Glutamatergic neuron (in vitro differentiated cells): ENCODE measurements at places on chromosomes 13 and 19. TPM values are rescaled to one million over a fixed set of nuclear protein-coding genes. Genes with fewer than 3 reads are reported as not detected.

DNA sequence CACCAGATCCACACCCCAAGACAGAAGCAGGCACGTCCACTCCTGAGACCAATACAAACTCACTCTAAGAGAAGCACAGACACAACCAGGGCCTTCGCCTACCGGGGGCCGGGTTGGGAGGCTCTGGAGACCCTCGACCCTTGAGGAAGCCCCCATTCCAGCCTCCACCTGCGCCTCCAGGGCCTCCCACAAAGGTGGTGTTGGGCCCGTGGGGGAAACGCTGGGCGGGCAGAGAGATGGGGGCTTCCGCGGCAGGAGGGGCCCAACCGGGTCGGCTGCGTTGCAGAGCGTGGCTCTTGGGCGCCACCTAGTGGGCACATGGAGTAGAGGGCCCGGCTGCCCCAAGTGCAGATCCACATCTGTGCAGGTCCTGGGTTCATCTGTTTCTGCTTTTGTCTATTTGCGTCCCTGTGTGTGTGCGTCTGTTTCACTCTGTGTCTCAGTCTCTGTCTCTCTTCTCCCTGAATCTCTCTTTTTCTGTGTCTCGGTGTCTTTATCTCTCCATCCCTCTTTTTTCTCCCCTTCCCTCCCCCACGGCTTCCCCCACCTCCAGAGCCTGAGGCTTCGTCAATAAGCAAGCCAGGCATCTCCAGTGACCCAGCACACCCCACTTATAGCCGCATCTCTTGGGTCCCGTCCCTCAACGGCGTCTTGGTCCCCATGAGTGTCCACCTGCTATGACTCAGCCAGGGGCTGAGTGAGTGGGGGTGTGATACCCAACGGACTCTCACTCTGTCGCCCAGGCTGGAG lies 10.5 kb upstream of the TINCR start:
- H3K4me3 ChIP-seq: peak overlapping the region; percentile 17
- H3K27ac ChIP-seq: peak overlapping the region; percentile 78
- H3K4me1 ChIP-seq: peaks cover 6% of the 10 kb centered on the region

GRCh38 chr13:80955501-80955900 lies 614.6 kb upstream of the SPRY2 start:
- H3K36me3 ChIP-seq: no peaks in the 10 kb centered on the region
- H3K4me1 ChIP-seq: peaks cover 1% of the 10 kb centered on the region
- H3K27me3 ChIP-seq: no peaks in the 10 kb centered on the region
- DNase-seq: no peak

DNA sequence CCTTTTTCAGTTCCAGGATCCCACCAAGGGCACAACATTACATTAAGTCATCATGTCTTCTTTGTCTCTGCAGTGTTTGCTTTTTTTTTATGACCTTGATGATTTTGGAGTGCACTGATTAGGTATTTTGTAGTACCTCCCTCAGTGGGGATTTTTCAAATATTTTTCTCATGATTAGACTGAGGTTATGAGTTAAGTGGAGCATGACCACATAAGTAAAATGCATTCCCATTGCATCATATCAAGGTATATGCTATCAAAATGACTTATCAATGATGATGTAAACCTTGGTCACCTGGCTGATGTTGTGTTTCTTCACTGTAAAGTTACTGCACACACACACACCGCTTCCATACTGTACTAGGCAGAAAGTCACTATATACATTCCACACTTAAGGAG lies 96.7 kb upstream of the TRPC4 start:
- no peak overlapping the region for H3K27ac ChIP-seq
- no peak overlapping the region for H3K4me3 ChIP-seq
- no peaks in the 10 kb centered on the region for H3K27me3 ChIP-seq

DNA sequence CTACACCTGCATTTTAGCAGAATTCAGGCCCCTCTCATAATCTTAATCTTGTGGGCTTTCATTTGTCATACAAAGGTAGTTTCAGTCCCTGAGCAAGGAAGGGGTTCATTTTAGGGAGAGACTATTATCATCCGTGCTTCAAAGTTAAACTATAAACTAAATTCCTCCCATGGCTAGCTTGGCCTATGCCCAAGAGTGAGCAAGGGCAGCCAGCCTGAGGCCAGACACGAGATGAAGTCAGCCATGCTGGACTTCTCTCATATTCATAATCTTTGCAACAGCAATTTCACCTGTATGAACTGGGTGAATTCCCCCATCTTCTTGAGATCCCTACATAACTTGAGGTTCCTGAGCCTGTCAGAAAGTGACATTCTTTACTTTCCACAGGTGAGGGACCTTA lies 13.0 kb downstream of the ERICH4 start:
- no peaks in the 10 kb centered on the region for H3K4me1 ChIP-seq
- H3K36me3 ChIP-seq: no peaks in the 10 kb centered on the region
- no peak overlapping the region for H3K27ac ChIP-seq
- no peak overlapping the region for H3K4me3 ChIP-seq

DNA sequence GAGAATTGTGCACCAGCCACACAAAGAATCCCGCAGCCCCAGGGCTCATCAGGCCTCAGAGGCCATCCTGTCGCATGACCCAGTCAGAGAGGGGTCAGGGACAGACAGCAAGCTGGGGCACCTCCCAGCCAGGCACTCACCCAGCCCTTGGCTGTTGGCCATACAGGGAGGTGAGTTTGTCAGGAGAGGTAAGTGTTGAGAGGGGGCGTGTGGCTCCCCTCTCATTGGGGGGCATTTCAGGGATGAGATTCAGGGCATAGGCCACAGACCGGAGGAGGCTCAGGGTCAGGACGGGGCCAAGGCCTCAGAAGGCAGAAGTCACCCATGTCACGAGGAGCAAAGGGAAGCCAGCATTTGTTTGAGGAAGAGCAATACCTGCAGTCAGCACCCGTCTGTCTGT lies 37.1 kb downstream of the MYO9B start:
- no peak overlapping the region for H3K27ac ChIP-seq
- no peak for DNase-seq
- peaks cover 14% of the 10 kb centered on the region for H3K36me3 ChIP-seq
- H3K4me1 ChIP-seq: peaks cover 24% of the 10 kb centered on the region
- peak overlapping the region; percentile 25 for H3K4me3 ChIP-seq

- no peaks in the 10 kb centered on the region for H3K36me3 ChIP-seq
- H3K27ac ChIP-seq: peak overlapping the region; percentile 33
- peaks cover 55% of the 10 kb centered on the region for H3K4me1 ChIP-seq
- peak; percentile 94 for DNase-seq
- peak overlapping the region; percentile 91 for H3K4me3 ChIP-seq
Measured at GRCh38 chr19:40806423-40807146, 7.6 kb downstream of the EGLN2 start.

DNA sequence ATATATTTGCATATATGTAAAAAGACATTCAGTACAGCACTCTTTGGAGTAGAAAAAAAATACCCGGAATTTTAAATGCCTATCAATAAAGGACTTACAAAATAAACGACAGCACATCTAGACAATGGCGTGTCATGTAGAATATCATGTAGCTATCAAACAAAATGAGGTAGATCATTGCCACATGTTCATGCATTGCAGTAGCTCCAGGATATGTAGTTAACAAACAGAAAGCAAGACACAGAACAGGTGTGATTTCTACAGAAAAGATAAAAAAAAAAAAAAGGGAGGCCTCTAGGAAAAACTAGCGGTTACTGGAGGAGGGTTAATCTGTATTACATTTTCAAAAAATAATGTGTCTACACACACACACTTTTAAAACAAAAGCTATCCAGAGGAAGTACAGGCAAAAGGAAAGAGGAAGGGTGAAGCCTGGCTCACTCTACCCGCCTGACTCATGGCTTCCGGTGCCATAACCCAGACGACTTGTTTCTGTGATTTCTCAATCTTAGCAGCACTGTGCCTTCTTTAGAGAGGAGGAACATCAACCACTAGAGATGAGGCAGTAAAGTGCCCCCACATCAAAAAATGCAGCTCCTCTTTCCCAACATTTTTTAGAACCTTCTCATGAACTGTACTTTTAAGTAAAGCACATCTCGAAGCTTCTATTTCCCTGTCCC lies 6.9 kb downstream of the KCTD12 start:
- H3K4me3 ChIP-seq: no peak overlapping the region
- no peak for DNase-seq
- H3K36me3 ChIP-seq: no peaks in the 10 kb centered on the region

GRCh38 chr13:74920920-74921319 lies 561.0 kb downstream of the TBC1D4 start:
- no peak overlapping the region for H3K27ac ChIP-seq
- H3K4me3 ChIP-seq: no peak overlapping the region
- no peak for DNase-seq
- no peaks in the 10 kb centered on the region for H3K27me3 ChIP-seq

DNA sequence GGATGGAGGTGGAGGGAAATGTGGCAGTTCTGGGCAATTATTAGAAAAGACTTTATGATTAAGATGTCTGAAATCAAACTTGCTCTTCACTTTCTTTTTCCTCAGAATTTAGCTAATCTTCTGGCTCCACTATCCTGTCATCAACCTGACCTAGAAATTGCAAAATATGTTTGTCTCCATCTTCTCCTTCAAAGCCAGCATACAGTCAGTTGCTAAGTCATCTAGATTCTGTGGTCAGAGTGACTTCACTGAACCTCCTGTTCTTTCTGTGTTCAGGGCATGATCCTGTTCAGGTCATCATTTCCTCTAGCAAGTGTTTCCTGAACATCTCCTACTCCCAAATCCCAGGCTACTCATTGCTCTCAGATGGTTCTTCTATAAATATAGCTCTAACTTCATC lies 10.8 kb upstream of the CCNA1 start:
- no peak overlapping the region for H3K4me3 ChIP-seq
- DNase-seq: no peak
- H3K27ac ChIP-seq: no peak overlapping the region
- peaks cover 5% of the 10 kb centered on the region for H3K36me3 ChIP-seq
- peaks cover 10% of the 10 kb centered on the region for H3K4me1 ChIP-seq
- H3K27me3 ChIP-seq: no peaks in the 10 kb centered on the region

- H3K27ac ChIP-seq: no peak overlapping the region
- DNase-seq: no peak
- no peak overlapping the region for H3K4me3 ChIP-seq
- no peaks in the 10 kb centered on the region for H3K36me3 ChIP-seq
- H3K27me3 ChIP-seq: peaks cover 2% of the 10 kb centered on the region
Measured at GRCh38 chr13:22596171-22596863, 584.5 kb upstream of the SGCG start.

DNA sequence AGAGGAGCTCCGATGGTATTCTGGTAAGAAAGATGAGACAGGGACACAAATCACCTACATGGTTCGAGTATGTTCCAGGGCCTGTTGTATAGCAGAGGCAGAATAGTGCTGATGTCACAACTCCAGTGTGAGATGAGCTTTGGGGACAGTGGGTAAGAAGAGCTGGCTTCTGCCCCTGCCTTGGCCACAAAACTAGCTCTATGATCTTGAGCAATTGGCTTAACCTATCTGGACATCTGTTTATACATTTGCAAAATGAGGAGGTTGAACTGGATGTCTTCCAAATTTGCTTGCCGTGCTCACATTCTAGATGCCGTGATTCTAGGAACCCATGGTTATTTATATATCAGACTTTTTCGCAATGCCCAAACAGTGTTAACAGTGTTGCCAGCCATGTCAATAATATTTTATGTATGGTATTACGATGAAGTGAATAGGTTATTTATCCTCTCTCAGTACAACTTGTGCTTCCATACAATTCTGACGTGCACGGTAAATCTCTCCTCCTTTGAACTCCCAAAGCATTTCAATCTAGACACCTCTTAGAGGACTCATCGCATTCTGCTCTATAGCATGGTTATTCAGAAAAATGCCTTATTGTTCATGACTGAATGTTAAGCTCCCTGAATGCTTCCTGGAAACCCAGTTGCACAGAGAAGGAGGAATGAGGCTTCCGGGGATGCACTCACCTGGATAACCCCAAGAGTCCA lies 316.0 kb downstream of the FOXO1 start:
- H3K4me3 ChIP-seq: no peak overlapping the region
- no peak for DNase-seq
- H3K4me1 ChIP-seq: peaks cover 1% of the 10 kb centered on the region
- H3K36me3 ChIP-seq: peaks cover under 1% of the 10 kb centered on the region
- H3K27me3 ChIP-seq: peaks cover 5% of the 10 kb centered on the region
- no peak overlapping the region for H3K27ac ChIP-seq

DNA sequence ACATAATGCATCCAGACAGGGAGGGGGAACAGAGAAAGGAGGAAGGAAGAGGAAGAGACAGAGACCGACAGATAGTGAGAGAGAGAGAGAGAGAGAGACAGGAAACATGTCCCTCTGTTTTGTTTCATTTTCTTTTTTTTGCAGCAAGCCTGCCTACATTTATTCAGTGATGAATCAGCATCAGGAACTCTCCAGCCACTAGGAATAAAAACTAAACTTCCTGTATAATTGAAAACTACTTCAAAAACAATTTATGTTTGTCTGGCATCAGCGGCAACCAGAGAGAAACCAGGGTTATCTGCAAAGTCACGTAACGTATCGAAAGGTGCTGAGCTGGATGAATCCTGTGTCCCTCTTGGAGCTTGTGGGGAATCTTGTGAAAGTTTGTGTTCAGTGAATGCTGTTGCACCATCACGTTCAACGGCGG lies 148.6 kb upstream of the SOX21 start:
- H3K4me1 ChIP-seq: peaks cover 3% of the 10 kb centered on the region
- no peaks in the 10 kb centered on the region for H3K36me3 ChIP-seq
- no peak for DNase-seq
- H3K27me3 ChIP-seq: no peaks in the 10 kb centered on the region
- H3K27ac ChIP-seq: no peak overlapping the region

DNA sequence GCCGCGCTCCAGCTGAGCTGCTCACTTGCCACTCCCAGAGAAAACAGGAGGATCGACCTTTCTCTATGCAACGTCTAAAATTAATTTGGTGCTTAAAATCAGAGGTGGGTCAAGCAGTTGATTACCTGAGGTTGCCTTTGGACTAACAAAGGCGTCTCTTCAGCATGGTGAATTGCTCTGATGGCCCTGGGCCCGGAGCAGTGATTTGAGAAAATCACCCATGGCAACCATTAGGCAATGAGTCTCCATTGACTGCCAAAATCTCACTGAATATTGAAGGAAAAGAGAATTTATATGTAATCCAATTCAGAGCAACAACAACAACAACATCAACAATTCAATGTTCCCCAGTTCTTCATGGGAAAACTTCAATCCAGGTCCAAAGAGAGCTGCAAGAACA lies 61.8 kb downstream of the IRS2 start:
- H3K4me1 ChIP-seq: peaks cover 64% of the 10 kb centered on the region
- no peak overlapping the region for H3K27ac ChIP-seq
- H3K36me3 ChIP-seq: no peaks in the 10 kb centered on the region

- peaks cover 4% of the 10 kb centered on the region for H3K27me3 ChIP-seq
- H3K36me3 ChIP-seq: no peaks in the 10 kb centered on the region
- DNase-seq: no peak
- H3K27ac ChIP-seq: no peak overlapping the region
Measured at GRCh38 chr13:113884821-113885220, 20.9 kb upstream of the GAS6 start.

DNA sequence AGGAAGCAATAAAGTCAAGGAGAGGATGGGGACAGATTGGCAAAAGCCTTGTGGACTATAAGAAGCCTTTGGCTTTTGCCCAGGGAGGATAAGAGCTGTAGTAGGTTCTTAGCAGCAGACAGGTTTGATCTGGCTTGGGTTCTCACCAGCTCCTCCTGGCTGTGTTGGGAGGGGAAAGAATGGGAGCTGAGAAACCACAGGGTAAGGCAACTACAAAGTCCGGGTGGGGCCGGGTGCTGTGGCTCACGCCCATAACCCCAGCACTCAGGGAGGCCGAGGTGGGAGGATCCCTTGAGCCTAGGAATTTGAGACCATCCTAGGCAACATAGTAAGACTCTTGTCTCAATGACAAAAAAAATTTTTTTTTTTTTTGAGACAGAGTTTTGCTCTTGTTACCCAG lies 20.6 kb downstream of the NECTIN2 start:
- DNase-seq: no peak
- no peak overlapping the region for H3K4me3 ChIP-seq
- peaks cover 8% of the 10 kb centered on the region for H3K27me3 ChIP-seq

The MTUS2 gene
- 6.8 TPM for total RNA-seq

The SLC15A1 gene
- not detected for total RNA-seq

The IGFL3 gene
- total RNA-seq: not detected

The C19orf33 gene
- 1.1 TPM for total RNA-seq

The CD22 gene
- not detected for total RNA-seq
